ENCODE measurements at places on chromosomes 3 and 15.

- no peak for DNase-seq
Observed at GRCh38 chr3:52724511-52724910, 18.6 kb downstream of the SPCS1 start.

GRCh38 chr15:47293466-47294162 lies 423.7 kb upstream of the SEMA6D start:
- DNase-seq = peak; percentile 21

DNA sequence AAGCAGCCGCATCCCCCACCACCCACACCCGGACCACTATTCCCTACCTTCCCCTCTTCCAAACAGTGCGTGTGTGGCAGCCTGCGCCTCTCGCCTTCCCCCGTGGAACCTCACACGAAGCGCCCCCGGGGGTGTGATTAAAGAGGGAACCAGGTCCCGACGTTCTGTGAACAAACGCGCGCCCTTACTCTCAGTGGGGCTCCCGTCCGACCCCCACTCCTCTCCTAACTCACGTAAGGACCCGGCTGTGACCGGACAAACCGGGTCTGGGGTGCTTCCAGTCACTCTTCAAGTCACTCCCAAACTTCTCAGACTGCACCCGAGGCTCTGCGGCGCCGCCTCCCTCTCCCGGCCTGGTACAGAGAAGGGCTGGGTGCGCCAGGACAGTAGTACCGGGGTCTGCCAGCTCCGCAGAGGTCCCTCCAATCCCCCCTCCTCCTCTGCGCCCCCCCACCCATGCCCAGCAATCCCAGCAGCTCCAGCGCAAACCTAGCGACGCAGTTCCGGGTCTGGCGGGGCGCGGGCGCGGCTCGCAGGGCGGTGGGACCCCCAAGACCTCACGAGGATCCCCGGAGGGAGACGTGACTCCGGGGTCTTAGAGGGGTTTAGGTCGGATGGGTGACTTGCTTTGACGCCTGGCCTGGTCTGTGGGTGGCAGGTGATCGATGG lies 574 bp downstream of the DUOXA1 start:
- no peak for DNase-seq

DNA sequence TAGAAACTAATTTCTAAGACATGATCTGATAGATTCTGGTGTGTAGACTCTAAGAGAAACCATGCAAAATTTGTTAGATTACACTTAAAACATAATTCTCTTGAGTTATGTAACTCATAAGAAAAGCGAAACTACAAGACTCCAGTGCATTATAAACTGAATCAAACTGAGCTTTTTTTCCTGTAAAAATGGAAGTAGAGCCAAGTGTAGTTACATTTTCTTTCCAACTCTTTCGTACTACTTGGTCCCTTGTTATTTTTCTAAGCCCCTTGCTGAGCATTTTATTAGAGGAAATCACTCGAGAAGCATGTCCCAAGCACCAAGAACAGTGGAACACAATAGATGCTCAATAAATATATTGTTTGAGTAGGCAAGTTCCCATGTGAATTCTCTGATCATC lies 130.2 kb downstream of the GADL1 start:
- DNase-seq = no peak

DNA sequence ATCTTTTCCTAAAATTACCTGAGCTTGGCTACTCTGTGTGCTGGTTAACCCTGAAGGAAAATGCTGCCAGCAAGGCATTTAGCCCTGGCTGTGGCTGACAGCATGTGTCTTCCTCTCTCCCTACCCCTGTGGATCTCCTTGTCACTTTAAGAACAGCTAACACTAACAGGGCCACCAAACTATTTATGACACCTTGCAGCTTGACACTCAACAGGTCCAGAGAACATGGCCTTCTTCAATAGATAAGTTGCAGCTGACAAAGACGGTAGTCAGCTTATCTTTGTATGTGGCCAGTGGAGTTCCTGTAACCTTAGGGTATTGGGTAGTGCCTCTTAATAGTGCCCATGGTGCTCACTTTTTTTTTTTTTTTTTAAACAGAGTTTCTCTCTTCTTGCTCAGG lies 32.0 kb upstream of the COPB2 start:
- DNase-seq = no peak

DNA sequence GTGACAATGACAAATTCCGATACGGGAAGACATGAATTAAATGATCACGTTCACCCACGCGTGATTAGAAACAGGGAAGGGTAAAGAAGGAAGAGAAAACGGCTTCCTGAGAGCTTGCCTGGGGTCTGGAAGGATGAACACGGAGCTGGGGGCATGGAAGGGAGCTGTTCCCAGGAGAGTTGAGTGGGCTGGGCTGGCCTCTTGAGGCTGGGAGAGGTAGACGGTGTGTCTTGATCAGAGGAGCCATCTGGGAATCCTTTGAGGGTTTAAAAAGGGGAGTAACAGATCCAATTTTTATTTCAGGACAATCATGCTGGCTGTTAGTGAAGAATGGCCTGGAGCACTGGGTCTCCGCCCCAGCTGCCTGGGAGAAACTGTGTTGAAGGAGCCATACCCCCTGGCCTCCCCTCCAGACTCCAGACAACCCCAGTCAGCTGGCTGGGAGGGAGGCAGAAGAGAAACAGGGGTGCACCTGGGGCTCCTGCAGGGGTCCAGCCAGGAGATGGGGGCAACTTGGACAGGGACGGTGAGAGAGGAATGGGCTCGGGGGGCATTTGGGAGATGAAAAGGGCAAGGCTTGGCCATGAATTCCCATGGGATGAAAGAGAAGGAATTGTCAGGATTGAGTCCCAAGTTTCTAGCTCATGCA lies 53.6 kb upstream of the CGNL1 start:
- no peak for DNase-seq

DNA sequence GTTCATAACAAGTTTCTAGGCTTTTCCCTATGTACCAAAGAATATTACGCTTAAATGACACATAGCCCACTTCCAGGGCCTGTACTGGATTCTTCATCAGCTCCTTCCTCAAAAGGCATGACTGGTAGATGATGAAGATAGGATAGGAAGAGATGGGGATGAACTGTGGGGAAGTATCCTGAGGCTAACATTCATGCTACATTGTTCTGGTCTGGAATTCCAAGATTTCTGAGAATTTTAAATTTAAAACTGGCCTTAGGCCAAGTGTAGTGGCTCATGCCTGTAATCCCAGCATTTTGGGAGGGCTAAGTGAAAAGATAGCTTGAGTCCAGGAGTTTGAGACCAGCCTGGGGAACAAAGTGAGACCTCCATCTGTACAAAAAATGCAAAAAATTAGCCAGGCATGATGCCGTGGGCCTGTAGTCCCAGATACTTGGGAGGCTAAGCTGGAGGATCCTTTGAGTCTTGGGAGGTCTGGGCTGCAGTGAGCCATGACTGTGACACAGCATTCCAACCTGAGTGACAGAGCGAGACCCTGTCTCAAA lies 160.1 kb upstream of the PLAAT1 start:
- DNase-seq = no peak

DNA sequence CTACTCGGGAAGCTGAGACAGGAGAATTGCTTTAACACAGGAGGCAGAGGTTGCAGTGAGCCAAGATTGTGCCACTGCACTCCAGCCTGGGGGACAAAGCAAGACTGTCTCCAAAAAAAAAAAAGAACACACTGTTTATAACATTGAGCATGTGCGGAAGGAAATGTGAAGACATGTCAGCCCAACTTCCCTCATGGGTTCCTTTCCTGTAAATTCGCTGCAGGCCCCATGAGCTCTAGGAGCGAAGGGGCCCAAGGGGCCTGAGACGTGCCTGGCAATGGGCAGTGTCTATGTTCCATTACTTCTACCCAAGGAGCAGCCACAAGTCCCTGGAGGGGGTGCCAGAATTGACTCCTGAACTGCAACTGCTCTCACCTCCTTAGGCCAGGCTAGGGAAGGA lies 3.2 kb downstream of the PFKFB4 start:
- no peak for DNase-seq

GRCh38 chr3:159451067-159451466 lies 537.6 kb upstream of the IL12A start:
- DNase-seq = no peak
